ENCODE measurements at places on chromosomes 12 and 14. TPM values are rescaled to one million over a fixed set of nuclear protein-coding genes. Genes with fewer than 3 reads are reported as not detected.
A peak's percentile ranks its signal among the peaks of the same experiment; 100 is the strongest.

- no peak overlapping the region for H3K4me3 ChIP-seq
- H3K4me1 ChIP-seq = no peaks in the 10 kb centered on the region
- DNase-seq = no peak
- no peaks in the 10 kb centered on the region for H3K36me3 ChIP-seq
- H3K27me3 ChIP-seq = peaks cover 15% of the 10 kb centered on the region
These were observed 465.6 kb downstream of the MED13L start for GRCh38 chr12:115811929-115812328.

Gene RPAP3
- total RNA-seq = 3.5 TPM

GRCh38 chr12:115324949-115325593 is 641.1 kb upstream of the TBX3 start:
- no peak overlapping the region for H3K4me3 ChIP-seq
- H3K4me1 ChIP-seq = no peaks in the 10 kb centered on the region
- H3K27me3 ChIP-seq = no peaks in the 10 kb centered on the region
- DNase-seq = no peak
- no peak overlapping the region for H3K27ac ChIP-seq

DNA sequence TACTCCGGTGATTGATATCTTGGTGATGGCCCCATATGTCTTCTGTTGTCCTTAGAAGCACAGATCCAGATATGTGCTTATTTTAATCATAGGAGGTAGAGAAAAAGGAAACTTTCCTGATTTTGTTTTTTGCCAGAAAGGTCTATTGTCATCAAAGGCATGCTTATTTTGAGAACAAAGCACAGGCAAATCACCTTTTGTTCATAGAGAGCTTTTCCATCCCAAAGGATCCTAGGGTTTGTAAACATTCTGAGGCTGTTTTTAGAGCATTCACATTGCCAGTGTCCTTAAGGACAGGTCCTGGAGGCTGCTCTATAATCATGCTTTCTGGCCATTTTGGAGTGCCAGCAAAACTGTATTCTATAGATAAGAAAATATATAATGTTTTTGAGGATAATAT is 148.5 kb upstream of the SEL1L start:
- no peaks in the 10 kb centered on the region for H3K36me3 ChIP-seq
- H3K27me3 ChIP-seq = no peaks in the 10 kb centered on the region
- H3K4me3 ChIP-seq = no peak overlapping the region

DNA sequence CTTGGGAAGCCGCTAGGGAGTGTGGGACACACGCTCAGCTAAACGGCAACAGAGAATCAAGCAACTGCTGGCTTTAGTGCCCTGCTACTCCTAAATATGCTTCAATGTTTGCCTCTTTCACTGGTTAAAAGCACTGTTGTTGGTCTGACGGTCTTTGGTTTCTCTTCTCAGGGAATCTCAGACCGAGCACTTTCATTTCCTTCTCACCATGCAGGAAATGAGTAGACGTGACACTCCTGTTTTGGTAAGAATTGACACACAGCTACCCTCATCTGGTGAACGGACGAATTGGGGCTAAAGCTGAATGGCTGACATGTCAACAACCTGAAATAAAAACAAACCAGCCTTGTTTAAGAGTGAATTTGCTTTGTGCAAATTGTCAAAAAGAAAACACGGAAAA is 57.5 kb upstream of the PIWIL1 start:
- no peaks in the 10 kb centered on the region for H3K4me1 ChIP-seq
- H3K27me3 ChIP-seq = no peaks in the 10 kb centered on the region
- H3K4me3 ChIP-seq = no peak overlapping the region
- no peak for DNase-seq

GRCh38 chr12:1848146-1848545 is 27.8 kb downstream of the LRTM2 start:
- H3K27me3 ChIP-seq = peaks cover 6% of the 10 kb centered on the region
- no peak overlapping the region for H3K27ac ChIP-seq
- H3K4me3 ChIP-seq = no peak overlapping the region
- H3K4me1 ChIP-seq = no peaks in the 10 kb centered on the region
- no peaks in the 10 kb centered on the region for H3K36me3 ChIP-seq

Gene IFI27L2
- total RNA-seq = 4.9 TPM

Gene DBX2
- total RNA-seq = not detected

DNA sequence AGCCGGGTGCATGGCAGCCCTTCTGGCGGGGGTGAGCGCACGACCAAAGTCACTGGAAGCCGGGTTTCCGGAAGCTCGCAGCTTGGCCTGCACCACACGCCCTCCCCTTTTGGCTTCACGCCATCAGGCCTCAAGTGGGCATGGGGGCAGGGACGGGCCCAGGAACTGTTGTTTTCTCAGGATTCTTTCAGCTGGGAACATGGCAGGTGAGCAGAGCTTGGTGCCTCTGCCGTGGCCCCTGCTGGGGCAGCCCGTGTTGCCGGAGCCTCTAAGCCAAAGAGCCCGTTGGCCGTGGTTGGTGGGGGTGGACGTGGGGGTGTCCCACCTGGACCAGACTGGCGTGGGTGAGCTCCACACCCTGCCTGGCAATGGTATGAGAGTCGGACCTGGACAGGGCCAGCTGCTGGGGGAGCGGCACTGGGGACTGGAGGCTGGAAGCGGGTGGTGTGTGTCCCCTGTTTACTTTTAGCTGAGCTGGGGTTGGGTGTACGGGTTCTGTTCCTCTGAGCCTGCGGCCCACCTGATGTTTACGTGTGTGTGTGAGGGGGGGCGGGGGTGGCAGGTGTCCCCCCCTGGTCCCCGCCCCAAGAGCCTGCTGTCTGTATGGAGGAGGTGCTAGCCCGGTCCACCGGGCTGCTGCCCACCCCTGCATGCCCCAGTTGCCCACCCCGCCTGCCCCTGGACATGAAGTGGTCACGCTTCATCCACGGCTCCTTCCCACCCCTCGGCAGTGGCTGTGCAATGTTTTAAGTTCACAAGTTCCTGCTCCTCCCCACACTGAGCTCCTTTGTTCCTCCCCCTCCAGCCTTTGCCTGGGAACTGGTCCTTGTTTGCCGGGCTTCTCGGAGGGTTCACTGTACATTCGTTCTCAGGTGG is 28.7 kb upstream of the PLD4 start:
- H3K4me3 ChIP-seq = no peak overlapping the region
- peaks cover 12% of the 10 kb centered on the region for H3K36me3 ChIP-seq
- H3K27me3 ChIP-seq = no peaks in the 10 kb centered on the region
- peaks cover 28% of the 10 kb centered on the region for H3K4me1 ChIP-seq
- H3K27ac ChIP-seq = peak overlapping the region; percentile 1
- DNase-seq = peak; percentile 90

GRCh38 chr12:112183141-112184021 is 58.0 kb downstream of the TRAFD1 start:
- H3K4me1 ChIP-seq = no peaks in the 10 kb centered on the region
- no peak overlapping the region for H3K4me3 ChIP-seq
- H3K27ac ChIP-seq = peak overlapping the region; percentile 4
- DNase-seq = no peak
- H3K27me3 ChIP-seq = no peaks in the 10 kb centered on the region

- no peak overlapping the region for H3K4me3 ChIP-seq
- DNase-seq = no peak
- no peaks in the 10 kb centered on the region for H3K4me1 ChIP-seq
- no peaks in the 10 kb centered on the region for H3K36me3 ChIP-seq
- no peak overlapping the region for H3K27ac ChIP-seq
These were observed 51.4 kb downstream of the RFX4 start for GRCh38 chr12:106634206-106634605.

GRCh38 chr12:69108037-69108436 is 131.3 kb upstream of the CPSF6 start:
- H3K36me3 ChIP-seq = no peaks in the 10 kb centered on the region
- H3K27ac ChIP-seq = no peak overlapping the region

Gene IGFBP6
- total RNA-seq = 95.1 TPM

GRCh38 chr12:2292560-2292959 is 239.8 kb downstream of the CACNA1C start:
- H3K27ac ChIP-seq = no peak overlapping the region
- no peaks in the 10 kb centered on the region for H3K27me3 ChIP-seq
- no peak for DNase-seq
- no peaks in the 10 kb centered on the region for H3K36me3 ChIP-seq
- no peak overlapping the region for H3K4me3 ChIP-seq
- H3K4me1 ChIP-seq = peaks cover 41% of the 10 kb centered on the region

GRCh38 chr12:120376416-120376815 is 7.5 kb upstream of the MSI1 start:
- H3K27ac ChIP-seq = no peak overlapping the region
- H3K27me3 ChIP-seq = peaks cover 64% of the 10 kb centered on the region
- no peaks in the 10 kb centered on the region for H3K36me3 ChIP-seq
- H3K4me3 ChIP-seq = no peak overlapping the region

DNA sequence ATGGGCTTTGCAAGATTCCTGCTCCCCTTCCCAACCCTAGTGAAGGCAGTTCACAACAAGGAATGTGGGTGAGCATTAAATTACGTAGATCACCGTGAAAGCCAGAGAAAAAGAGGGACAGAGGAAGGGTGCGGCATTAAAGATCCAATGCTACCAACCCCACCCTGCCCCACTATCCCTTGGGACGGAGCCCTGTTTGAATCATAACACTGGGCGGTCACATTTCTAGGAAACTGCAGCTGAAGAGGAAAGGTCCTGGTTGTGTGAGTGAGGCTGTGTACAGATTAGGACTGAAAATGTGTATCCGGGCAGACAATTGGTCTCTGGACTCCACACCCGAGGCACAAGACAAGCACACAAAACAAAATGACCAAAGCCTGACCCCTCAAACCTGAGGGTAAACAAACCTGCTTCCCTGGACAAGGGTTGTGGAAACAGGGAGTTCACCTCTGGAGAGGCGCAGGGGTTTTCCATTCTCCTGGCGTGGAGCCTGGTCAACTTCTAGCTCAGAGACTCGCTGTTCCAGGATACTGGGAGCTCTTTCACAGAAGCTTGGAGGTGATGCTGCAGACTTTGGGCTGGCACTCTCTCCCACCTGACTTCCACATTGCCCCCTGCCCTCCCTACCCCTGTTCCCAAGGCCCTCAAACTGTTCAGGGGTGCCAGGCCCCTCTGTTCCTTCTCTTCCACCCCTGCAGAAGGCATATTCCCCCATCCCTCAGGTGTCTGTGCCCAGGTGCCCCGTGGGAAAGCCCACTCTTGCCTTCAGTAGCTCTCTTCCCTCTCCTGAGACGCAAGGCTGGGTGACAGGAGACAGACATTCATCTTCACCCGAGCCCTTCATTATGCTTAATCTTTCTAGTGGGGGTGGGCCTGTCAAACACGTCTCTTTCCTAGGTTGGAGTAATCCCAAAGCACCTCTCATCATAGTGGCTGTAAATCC is 16.5 kb downstream of the NINJ2 start:
- no peaks in the 10 kb centered on the region for H3K27me3 ChIP-seq
- peak; percentile 67 for DNase-seq
- H3K27ac ChIP-seq = peak overlapping the region; percentile 99
- no peaks in the 10 kb centered on the region for H3K36me3 ChIP-seq
- H3K4me3 ChIP-seq = no peak overlapping the region

All from stomach (tissue), 19 donors.